ENCODE measurements at places on chromosomes 3 and 15.

GRCh38 chr3:88142094-88142624 lies 7.6 kb upstream of the C3orf38 start:
- DNase-seq: peak; percentile 73

DNA sequence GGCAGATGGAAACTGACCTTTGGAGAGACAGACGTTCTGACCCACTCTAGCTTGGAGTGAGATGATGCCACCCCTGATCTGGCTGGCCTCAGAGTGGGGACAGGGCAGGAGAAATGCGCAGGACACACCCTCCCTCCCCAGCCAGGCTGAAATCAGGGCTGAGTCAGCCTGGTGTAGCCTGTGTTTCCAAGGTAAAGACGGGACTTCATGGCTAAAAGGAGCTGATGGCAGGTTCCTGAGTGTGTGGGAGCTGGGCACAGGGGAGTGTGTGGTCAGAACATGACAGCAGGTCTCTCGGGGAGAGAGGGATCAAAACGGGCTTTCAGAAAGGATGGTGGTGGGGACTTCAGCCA lies 14.6 kb upstream of the POLG start:
- no peak for DNase-seq

- no peak for DNase-seq
Observed at GRCh38 chr15:23420806-23421575, 26.1 kb downstream of the GOLGA6L2 start.

DNA sequence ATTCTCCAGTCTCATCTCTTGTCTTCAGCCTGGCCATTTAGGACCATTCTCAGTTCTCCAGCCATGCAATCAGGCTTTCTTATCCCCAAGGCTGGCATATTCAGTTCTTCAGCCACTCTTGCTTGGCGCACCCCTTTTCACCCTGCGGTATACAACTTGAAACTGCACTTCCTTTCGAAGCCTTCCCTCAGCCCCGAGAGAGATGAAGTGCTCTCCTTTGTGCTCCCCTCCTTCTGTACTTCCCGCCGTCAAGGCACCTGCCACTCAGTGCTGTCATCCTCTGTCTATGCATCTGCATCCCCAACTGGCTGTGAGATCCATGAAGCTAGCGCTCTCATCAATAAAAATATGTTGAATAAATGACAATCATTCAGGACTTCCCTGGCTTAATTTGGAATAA lies 45.7 kb downstream of the MORC1 start:
- DNase-seq: no peak

DNA sequence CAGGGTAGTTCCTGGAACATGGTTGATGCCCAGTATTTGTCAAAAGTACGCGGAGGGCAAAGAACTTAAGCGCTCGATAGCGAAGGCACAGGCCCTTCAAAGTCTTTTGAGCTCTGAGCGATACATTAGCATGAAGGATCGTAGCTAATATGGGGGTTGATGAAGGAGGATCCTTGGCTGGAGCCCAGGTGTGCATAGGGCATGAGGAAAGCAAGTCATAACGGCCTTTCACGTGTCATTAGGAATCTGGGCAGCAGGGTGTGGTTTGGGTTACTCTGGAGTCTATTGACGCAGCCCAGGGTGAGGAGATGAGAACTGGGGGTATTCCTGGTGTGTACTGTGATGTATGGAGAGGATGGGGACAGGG lies 31.7 kb downstream of the SPINK8 start:
- DNase-seq: peak; percentile 19

DNA sequence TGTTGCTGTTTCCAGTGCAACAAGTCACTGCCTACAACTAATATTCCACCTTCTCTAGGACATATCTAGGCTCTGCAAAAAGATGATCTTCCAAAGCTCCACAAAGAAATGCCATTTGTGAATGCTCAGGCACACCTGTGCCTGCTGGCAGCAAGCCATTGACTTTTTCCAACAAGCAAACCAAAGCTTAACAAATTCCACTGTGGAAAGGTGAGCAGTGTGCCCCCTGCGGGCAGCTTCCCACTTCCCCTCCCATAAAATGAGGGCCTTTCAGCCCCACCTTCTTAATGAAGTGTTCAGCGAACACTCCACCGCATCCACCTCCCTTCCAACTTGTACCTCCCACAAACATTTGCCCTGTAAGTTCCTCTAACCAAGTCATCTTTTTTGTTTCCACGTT lies 157.5 kb upstream of the SLC24A5 start:
- DNase-seq: no peak

DNA sequence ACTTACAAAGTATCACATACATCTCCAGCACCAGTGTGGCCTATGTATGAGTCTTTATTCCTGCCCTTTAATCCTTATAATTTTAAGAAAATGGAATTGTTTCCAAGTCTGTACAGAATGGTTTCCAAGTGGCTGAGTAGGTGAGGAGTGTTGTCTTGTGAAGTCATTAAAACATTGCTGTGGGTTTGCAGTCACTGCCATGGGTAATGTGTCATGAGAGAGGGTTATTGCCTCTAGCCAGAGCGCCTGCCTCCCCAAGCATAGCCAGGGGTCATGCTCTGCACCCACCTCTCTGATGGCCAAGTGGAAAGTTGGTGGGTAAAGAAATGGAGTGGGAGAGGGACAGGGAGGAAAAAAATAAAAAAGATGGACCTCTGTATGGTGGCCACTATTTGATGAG lies 25.3 kb downstream of the TRAK1 start:
- DNase-seq: peak; percentile 32

- peak; percentile 79 for DNase-seq
Observed at GRCh38 chr15:29685156-29686078, 136.9 kb downstream of the TJP1 start.

- no peak for DNase-seq
Observed at GRCh38 chr3:124904835-124905492, 17.8 kb upstream of the ITGB5 start.

- DNase-seq: no peak
Observed at GRCh38 chr15:75927601-75928000, 23.9 kb downstream of the FBXO22 start.

DNA sequence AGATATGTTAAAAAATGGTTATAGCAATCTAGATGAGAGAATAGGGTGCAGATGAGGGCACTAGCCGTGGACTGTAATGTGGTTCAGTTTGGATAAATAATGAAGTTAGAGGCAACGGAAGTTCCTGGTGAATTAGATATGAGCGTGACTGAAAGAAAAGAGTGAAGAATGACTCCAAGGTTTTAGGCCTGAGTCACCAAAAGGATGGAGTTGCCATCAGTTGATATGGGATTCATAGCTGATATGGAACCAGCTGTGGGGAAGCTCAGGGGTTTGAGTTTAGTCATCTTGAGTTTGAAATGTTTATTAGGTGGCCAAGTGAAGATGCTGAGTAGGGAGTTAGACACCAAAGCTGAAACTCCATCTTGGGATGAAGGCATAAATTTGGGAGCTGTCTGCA lies 66.2 kb downstream of the SSR3 start:
- DNase-seq: peak; percentile 68

GRCh38 chr15:101104141-101104540 lies 147.7 kb downstream of the CHSY1 start:
- DNase-seq: no peak

GRCh38 chr3:59749291-59749690 lies 699.5 kb upstream of the CFAP20DC start:
- DNase-seq: peak; percentile 79

- DNase-seq: peak; percentile 87
Observed at GRCh38 chr3:158672215-158673176, at the start of gene LXN. Gene LXN (minus strand): TSS chr3:158672648. CDS start chr3:158672478, 170 bp downstream.

DNA sequence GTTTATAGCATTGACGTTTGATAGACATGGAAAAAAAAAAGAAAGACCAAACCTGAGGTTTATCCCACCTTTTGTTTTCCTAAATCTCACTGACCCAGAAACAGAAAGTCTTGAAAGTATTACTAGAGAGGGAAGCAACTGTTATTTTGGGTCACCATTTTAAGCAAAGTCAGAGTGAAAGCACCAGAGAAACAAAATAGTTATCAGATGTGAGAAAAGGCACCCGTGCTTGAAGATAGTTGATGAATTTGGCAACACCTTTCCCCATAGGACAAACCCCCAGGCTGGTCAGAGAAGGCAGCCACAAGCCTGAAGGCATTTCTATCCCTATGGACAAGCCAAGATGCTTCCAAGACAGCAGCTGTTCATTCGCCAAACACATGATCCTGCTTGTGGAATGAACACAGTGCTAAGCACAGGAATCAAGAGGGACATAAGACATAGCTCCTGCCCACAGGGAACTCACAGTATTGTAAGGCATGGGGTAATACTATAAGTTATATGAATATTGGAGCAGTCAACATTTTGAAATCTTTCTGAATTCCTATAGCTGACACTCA lies 170.9 kb downstream of the ERC2 start:
- DNase-seq: no peak

DNA sequence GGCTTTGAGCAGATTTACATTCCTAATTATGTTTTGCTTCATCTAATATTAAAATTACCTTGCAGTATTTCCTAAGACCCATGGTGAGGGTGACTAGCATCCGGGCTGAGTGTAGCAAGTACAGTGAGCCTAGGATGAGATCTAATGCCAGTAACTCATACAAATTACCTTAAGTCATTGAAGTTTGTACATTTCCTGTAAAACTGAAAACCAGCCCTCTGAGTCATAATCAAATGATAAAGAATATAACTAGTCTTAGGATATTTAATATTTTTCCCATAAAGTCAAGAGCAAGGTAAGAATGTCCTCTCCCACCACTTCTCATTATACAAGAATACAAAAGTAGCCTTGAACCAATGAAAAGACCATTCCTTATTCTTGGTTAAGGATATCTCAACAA lies 54.8 kb upstream of the CHRM5 start:
- peak; percentile 57 for DNase-seq

DNA sequence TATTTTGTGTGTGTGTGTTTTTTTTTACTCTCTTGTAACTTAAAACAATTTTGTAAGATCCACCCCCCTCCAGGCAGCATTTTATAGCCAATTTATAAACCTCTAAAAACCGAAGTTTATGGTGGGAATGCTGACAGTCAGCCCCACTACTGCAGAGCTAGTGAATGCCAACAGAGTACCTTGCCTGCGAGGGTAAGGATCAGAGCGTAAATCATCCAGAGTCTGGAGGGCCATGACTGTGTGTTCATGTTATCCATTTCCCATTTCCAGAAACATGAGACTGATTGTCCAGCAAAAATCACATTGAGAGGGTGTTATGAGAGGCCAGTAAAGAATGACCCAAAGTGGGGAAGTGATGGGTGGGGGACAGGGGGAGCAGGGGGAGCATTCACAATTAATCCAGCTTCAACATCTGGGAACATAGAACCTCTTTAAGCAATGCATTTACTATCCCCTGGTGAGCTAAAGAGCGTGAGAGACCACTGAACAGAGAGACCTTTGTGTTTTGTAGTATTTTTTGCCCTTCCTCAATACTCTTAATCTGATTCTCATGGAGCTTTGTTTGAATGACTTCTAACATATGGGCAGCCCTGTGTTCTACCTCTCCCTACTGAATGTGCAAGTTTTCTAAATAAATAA lies 464.5 kb downstream of the RBMS3 start:
- no peak for DNase-seq

DNA sequence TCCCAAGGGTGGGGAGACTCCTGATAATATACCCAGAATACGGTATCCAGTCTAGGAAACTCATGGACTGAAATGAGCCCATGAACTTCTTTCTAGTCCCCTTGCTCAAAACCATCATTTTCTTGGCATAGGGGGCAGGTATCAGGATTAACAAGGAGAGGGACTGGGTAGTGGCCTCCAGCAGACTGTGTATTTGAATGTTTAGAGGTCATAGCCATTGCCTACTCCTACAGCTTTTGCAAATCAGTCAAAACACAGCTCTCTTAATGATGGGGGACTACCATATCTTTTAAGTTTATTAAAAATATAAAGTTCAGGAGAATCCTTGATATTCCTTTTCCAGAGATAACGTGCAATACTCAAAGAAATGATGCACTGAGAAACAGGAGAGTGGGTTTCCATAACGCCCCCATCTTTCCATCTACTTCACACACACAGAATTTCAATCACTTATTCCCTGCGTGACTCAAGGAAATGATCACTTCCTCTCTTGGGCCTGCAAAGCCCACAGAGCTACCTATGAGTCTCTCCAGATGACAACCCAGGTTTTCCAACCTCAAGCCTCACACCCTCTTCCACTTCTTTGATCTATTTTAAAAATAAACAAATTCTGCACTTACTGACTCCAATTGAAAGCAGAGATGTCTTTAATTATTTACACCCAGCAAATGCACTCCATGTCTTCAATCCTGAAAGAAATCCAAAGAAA lies 584.0 kb upstream of the LMCD1 start:
- no peak for DNase-seq

- peak; percentile 83 for DNase-seq
Observed at GRCh38 chr3:188296761-188297612, 143.0 kb downstream of the LPP start.

DNA sequence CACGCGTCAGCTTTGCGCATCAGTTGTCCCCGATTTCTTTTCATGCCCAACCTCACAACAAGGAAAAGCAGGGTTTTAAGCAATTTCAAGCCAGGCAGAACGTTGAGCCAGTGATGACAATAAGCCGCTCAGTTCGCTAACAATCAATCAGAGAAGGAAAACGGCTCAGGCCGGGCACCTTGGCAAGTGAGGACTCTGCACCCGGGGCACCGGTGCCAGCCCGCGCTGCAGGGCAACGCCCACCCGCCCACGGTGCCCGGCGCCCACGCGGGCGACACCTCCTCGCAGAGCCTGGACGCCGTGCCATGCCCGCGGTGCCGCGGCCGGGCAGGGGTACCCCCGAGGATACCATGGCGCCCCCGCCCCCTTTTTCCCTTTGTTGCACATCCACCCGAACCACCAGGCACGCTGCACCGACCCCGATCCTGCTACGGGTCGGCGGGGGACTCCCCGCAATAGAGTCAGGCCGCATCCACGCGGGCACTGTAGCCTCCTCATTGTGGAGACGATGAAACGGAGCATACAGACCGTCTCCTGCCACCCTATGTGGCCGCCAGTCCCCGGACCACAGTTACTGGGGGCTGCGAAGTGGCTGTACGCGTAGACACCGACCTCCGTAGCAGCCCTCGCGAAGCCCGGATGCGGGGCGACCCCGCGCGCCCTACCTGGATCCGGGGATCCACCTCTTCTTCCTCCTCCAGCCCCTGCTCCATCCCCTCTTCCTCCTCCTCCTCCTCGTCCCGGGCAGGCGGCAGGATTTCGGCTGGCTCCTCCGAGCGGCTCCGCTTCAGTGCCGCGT lies 581 bp downstream of the SH3BP5 start:
- DNase-seq: peak; percentile 27

GRCh38 chr3:150653110-150653561 lies 50.0 kb downstream of the SELENOT start:
- DNase-seq: no peak

- DNase-seq: no peak
Observed at GRCh38 chr15:70714565-70714964, 48.8 kb downstream of the UACA start.

DNA sequence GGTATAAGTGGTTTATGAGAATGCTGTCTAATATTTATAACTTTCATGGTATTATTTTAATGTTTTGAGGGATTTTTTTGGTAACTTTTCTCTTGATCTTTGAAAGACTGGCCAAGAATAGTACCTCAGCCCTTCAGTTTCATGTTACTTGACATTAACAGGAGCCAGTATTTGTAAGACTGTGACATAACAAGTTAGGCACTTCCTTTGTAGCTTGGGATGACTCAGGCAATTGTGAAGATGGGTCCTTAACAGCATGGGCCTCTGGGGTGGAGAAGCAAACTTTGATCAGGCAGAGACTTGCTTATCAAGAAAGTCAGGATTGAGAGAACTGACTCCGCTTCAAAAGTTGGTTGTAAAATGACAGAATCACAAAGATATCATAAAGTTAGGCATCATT lies 9.5 kb downstream of the LRRC49 start:
- peak; percentile 95 for DNase-seq

Measured in IMR-90 (cell line).